ENCODE measurements at places on chromosomes 5 and 9. TPM values are rescaled to one million over a fixed set of nuclear protein-coding genes. Genes with fewer than 3 reads are reported as not detected.

- peak overlapping the region; percentile 6 for H3K4me3 ChIP-seq
- no peak overlapping the region for H3K27ac ChIP-seq
- no peak for DNase-seq
- H3K36me3 ChIP-seq = no peaks in the 10 kb centered on the region
- H3K4me1 ChIP-seq = peaks cover 17% of the 10 kb centered on the region
- peaks cover 87% of the 10 kb centered on the region for H3K27me3 ChIP-seq
Observed at GRCh38 chr9:93958121-93958818, 3.1 kb upstream of the BARX1 start.

DNA sequence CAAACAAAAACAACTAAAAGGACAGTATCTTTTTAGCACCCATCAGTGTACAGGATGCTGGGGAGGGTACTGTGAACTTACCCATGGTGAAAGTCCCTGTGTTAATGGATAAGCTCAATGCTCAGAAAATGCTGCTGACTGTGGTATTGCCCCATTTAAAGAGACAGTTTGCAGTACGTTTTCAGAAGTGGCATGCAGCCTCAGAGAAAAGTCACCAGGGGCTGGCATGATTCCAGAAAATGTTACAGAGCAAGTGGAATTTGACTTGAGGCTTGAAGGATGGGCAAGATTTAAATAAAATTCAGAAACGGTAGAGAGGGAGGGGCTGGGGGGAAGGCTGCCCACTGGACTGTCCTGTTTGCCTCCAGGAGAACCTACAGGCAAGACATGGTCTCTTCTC, 7.2 kb downstream of the S1PR3 start:
- no peak overlapping the region for H3K4me3 ChIP-seq
- peaks cover 3% of the 10 kb centered on the region for H3K4me1 ChIP-seq
- peaks cover 9% of the 10 kb centered on the region for H3K36me3 ChIP-seq

DNA sequence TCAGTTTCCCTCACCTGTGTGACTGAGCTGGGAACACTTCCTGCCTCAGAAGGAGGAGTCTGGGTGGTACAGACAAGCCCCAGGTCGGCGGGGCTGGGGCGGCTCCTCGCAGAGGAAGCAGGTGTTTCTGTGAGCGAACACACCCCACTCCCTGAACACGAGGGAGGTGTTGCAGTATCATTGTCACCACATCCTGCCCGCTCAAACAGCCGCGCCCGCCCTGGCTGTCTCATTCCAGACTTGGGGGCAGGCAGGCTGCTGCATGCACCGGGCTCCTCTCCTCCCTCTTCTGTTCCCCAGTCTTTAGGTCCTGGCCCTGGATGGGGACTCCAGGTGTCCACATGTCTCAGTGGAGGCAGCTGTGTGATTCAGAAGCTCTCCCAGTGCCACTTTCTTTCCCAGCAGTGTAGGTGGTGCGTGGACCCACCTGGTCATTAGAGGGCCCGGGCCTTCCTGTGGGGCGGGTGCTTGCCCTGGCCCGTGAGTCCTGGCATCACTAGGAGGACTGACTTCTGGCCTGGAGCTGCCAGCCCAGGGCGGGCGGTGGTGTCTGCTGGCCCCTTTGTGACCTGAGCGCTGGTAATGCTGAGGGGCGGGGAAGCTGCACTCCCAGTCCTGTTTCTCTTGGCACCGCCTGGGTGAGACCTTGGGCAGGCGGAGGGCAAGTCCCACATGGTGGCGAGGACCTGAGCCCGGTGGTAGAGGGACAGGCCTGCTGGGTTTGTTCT, 18.3 kb upstream of the PHYHD1 start:
- peak overlapping the region; percentile 56 for H3K27ac ChIP-seq
- no peaks in the 10 kb centered on the region for H3K27me3 ChIP-seq
- peaks cover 26% of the 10 kb centered on the region for H3K36me3 ChIP-seq
- peak; percentile 72 for DNase-seq

DPYSL3 gene
- 110 TPM for polyA plus RNA-seq

ACSL6 gene
- 2.9 TPM for polyA plus RNA-seq

DMRT3 gene
- polyA plus RNA-seq = not detected

GABRA6 gene
- not detected for polyA plus RNA-seq
